AG10803 (cell line): ENCODE measurements at places on chromosomes 5 and 9.

GRCh38 chr5:73757416-73757815 lies 131.4 kb downstream of the ARHGEF28 start:
- no peak for DNase-seq

- DNase-seq: no peak
These were observed 26.4 kb downstream of the PDCD1LG2 start for GRCh38 chr9:5536684-5537083.

DNA sequence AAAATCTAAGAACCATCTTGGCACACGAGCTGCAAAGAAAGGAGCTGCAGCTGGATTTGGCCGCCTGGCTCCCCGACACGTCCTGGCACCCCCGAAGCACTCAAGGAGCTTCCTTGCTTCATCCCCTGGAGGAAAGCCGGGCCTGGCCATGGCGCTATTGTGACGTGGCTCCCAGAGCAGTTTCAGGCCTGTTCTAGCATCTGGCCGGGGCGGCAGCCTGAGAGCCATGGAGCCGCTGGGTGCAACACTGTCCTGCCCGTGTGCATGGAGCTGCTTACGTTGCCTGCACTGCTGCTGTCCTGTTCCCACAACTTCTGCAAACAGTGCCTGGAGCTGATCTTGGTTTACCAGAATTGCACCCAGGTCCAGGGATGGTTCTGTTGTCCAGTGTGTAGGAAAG lies 63.5 kb downstream of the PTPDC1 start:
- peak; percentile 40 for DNase-seq

DNA sequence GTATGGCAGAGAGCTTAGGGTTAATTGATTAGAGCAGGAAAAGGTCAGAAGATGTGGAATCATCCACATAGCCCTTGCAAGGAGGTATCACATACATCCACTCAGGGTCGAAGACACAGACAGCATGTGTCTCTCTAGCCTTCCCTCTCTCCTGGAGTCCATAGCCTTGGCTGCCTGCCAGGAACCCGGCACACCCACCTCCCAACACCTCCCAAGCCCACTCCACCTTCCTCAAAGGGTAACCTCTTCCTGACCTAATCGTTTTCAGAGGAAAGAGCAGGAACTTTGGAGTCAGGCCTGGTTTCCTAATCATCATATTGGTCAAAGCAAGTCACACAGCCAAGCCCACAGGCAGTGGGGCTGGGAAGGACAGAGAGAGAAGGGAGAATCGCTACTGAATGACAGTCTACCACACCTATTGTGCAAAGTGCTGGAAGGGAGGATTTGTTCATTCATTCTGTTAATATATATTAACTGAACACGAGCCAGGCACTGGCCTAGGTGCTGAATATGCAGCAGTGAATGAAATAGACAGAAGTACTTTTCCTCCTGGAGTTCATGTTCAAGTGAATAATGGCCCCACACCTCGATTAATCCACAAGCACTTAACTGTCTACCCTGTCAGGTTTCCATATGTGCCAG lies 107.8 kb downstream of the KCNIP1 start:
- no peak for DNase-seq

DNA sequence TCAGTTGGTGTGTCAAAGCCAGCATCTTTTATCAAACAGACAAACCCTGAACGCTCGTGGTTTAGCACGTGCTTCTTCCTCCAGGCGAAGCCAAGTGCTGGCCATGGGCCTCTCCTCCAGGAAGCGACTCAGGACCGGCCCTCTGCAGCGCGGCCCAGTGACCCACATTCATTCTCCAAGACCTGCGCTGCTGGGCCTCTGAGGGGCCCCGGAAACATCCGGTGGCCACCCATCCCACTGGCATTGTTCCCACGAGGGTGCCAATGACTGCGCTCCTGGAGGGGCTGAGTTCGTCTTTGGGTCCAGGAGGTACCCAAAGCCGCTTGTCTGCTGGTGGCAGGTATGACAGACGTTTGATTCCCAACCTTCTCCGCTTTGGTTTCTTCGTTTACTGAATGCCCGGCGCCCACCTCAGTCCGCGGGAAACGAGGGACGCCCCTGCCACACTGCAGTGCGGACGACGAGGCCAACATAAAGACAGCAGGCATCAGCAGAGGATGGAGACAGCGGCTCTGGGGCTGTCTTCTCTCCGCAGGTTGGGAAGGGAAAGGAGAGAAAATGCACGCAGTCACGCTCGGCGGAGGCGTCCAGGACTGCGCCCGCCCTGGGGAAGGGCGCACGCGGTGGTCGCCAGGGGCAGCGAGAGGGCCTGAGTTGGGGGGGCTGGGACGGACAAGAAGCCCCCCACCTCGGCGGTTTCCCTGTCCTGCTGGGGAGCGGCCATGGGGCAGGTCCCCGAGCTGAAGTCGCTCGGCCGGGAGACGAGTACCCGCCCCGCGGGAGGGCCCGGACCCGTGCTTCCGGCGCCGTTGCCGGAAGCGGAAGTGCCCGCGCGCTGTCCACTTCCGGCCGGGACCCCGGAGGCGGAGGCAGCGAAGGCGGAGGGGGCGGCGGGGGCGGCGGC lies at the start of gene EXOC3:
Gene EXOC3 (plus strand): TSS at position 842 of the 904 bp plus-strand sequence. CDS start 3,030 bp downstream, outside the sequence.
- DNase-seq: peak; percentile 63

DNA sequence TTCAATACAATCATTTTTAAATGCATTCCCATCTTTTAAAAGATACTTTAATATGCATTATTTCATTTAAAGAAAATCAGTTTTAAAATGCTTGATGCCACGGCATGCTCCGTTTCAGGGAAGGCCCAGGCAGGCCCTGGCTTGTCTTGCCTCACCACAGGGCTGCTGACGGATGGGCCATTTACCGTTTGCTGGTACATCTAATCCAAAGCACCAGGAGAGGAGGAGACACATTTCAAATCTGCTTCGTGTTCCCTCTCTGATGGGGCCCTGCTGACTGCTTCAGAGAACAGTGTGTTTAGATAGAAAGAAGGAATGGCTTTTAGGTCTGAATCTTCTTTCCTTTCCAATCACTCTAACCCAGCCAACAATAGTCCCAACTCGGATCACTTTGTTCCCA lies 185.2 kb downstream of the DCP2 start:
- DNase-seq: no peak

- no peak for DNase-seq
These were observed 28.4 kb downstream of the MTX3 start for GRCh38 chr5:79962575-79963222.

- peak; percentile 65 for DNase-seq
These were observed 100.4 kb upstream of the PAM start for GRCh38 chr5:102654559-102655349.

DNA sequence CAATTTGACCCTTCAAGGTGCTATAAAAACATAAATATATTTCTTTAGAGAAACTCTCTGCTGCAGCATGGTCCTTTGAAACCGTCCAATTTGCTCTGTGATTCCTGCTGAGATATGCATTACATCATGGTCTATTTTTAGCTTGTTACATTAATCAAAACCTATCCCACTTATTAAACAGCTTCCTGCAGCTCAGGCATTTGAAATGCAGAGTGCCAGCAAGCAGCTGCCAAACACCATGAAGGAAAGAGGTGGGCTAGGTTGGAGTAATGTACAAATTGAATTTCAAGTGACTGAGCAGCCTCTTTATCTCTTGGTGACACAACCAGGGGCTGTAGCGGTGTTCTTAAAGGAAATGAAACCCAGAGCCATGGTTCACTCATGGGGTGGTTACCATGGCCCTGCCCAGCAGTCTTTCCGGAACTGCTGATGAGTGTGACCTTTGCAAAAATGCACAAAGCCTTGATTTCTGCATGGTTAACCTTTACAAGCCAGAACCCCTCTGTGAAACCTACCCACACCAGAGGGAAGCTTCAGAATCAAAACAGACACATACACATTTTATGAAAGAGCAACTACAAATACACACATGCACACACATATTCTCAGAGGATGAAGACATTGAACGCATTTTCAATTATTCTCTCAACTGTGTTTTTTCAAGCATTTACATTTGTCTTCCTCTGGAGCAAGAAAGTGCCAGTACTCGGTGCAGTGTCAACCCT lies 155.8 kb upstream of the ZNF608 start:
- DNase-seq: peak; percentile 23

GRCh38 chr5:179376701-179377420 lies 31.6 kb upstream of the ADAMTS2 start:
- DNase-seq: no peak

- no peak for DNase-seq
These were observed 24.5 kb downstream of the CDC42SE2 start for GRCh38 chr5:131288328-131288727.

GRCh38 chr9:113499876-113500497 lies 36.5 kb downstream of the RGS3 start:
- DNase-seq: no peak

DNA sequence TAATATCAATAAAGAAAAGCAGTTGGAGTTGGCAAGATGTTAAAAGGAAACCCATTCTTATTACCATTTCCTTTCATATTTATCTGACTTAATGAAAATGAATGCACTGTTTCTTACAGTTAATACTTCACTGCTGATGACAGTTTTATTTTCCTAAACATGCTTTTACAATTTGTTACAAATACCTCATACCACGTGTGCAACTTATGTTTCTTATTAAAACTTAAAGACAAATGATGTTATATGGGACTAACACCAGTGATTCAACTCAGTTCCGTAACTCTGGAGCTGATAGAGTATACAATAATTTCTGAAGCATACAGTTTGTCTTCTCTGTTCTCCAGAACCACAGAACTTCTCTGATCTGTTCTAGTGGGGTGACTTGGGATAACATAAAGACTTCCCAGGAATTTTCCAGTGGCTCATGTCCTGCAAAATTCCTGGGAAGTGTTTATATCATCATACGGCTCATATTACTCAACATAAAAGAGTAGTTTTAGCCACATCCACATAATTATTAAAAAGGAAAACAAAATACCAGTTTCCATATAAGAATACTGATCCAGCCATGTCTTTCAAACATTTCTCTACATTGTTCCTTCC lies 1259.0 kb upstream of the C9orf72 start:
- DNase-seq: no peak

DNA sequence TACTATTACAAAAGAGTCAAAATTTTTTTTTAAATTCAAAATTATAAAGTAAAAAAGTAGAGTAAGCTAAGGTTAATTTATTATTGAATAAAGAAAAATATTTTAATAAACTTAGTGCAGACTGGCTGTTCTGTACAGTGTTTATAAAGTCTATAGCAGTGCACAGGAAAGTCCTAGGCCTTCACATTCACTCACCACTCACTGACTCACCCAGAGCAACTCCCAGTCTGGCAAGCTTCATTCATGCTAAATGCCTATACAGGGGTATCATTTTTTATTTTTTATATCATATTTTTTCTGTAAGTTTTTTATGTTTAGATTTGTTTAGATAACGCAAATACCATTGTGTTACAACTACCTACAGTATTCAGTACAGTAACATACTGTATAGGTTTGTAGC lies 700.7 kb upstream of the GRAMD2B start:
- no peak for DNase-seq

GRCh38 chr9:88528080-88528790 lies 6.7 kb upstream of the NXNL2 start:
- DNase-seq: peak; percentile 67

DNA sequence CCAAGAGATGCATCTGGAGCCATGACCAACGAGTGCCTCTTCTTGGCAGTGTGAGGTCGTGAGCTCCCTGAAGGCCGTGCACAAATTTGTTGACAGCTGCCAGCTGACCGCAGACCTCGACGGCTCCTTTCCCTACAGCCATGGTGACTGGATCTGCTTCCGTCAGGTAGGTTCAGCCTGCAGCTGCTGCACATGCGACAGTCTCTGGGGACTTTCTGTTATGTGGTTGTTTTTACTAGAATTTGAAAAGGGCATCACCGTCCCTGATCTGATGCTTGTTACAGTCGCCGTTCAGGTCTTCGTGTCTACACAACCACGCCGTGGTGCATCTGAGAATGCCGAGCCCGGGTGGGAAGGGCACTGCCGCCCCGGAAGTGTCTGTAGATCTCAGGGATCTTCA lies 36.5 kb upstream of the LRRC14B start:
- DNase-seq: no peak

DNA sequence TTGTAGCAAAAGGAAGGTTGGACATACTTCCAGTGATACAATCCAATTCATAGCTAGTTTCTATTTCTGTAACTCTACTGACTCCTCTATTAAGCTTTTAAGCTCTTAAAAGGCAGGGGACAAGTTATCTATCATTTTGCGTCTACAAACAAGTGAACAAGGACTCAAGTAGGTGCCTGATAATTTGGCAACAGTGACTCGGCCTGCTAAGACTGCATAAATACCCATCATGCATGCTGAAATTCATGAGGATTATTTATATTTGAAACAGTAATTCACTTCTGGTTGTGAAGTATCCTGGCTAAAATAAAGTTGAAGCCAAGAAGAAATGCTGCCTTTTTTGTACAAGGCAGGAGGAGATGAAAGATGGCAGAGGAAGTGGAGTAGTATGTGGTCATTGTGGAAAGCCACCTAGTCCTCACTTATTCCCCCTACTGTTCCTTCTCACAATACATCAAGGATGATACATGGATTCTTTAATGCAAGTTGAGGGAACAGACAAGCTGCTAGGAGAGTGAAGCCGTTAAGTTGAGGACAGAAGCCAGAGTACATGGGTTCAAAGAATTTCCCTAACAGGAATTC lies 74.0 kb downstream of the MRPS27 start:
- DNase-seq: no peak

DNA sequence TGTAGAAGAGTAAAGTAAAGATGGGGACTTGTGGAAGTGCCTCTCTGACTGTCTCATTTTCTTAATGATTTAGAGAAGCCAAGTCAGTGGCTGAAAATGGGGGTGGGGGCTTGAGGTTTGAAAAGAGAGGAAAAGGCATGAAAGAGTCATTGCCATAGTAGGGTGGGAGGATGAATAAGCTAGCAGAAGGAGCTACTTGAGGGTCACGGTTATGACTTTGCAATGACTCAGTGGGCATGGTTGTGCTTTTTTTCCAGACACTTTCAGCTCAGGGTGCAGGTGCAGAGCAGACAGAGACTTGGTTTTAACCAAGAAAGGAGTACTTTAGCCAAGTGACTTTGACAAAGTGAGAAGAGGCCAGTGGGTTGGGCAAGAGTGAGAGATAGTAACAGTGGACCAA lies 117.8 kb downstream of the PTTG1 start:
- no peak for DNase-seq

DNA sequence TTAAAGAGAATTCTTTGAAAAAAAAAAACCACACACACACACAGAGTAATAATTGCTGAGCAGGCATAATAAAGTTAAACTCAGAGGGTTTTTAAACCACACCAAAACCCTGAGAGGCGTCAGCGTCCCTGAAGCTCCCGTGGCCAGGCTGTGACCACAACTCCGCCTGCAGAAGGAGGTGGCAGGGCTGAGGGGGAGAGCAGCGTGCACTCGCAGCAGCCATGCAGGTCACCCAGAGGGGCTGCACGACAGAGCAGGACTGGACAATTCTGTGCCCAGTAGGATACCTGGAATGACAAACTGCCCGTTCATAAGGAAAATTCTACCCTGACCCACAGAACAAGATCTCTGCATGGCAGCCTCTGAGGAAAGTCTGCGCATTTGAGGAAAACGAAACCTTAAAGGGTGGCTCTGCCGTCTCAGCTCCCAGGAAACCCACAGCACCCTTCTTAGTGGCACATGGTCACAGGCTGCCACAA lies 44.0 kb downstream of the ROR2 start:
- no peak for DNase-seq
